ENCODE measurements at places on chromosomes 2 and 18.

- peak; percentile 37 for DNase-seq
Observed at GRCh38 chr2:237732070-237732469, 66.5 kb upstream of the RBM44 start.

DNA sequence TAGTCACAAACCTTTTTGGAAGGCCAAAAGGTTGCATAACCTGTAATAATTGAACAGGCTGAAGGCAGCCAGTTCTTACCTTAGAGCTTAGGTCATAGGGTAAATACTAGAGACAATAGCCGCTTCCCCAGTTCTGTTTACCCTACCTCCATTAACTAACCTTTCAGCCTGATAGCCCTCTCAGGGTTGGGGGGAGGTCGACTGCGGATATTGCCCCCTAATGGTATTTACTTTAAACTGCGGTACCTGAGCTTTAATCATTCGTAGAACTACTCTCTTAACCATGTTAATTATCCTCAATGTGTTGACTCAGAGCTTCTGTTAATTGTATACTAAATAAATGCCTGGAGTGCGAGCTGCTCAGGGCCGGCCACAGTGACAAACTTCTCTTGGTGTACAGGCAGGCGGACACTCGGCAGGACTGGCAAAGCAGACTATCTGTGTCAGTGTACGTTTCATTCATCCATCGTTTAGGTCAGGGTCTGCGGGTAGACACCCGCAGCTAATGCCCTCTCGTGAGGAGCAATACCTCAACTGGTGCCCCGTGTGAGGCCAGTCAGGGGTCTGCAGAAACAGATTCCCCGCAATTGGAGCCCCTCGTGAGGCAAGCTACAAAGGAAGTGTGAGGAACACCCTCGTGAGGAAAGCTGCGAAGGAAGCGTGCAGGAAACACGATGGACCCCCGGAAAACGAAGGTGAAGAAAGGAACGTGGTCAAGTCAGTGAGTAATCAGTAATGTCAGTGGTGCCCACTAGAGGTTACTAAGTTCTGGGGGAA is 115.3 kb upstream of the SCN7A start:
- DNase-seq, result no peak

- no peak for DNase-seq
Observed at GRCh38 chr2:84782717-84783442, 98.0 kb downstream of the TRABD2A start.

DNA sequence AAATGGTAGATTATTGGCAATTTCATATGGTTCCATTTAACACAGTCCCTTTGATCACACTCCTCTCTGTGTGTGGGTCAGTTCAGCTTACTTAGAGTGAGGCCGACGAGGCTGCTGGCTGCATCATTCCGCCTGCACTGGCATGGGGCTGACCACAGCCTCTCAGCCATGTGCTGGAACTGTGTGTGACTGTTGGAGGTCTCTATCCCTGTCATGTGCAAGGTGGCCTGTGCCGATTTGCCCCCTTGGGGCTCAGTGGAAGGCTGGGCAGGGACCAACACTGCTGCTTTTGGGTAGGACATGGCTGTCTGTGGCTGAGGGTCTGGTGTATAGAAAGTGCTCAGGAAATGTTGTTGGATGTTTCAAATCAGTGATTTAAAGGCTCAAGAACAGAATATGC is 454.0 kb upstream of the HS6ST1 start:
- DNase-seq, result no peak

- DNase-seq, result no peak
Observed at GRCh38 chr2:200670313-200670712, 84.5 kb downstream of the AOX1 start.

DNA sequence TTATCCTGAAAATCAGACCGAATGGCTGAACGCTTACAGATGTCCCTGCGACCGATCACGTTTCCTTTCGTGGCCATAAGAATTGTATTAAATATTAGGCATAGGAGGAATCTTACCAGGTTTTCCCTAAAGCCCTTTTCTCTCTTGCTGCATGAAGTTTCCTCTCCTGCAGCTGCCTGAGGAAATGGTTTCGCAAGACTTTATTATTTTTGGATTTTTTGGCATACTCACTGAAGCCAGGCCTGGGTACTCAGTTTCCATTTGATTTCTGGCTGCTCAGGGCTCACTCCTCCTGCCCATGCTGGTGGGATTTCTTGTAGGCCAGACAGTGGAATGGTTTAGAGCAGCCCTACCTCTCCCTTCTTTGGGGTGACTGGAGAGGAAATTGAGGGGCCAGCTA is 114.0 kb downstream of the KLHL29 start:
- no peak for DNase-seq

- no peak for DNase-seq
Observed at GRCh38 chr18:45250479-45250878, 364.8 kb upstream of the SLC14A2 start.

DNA sequence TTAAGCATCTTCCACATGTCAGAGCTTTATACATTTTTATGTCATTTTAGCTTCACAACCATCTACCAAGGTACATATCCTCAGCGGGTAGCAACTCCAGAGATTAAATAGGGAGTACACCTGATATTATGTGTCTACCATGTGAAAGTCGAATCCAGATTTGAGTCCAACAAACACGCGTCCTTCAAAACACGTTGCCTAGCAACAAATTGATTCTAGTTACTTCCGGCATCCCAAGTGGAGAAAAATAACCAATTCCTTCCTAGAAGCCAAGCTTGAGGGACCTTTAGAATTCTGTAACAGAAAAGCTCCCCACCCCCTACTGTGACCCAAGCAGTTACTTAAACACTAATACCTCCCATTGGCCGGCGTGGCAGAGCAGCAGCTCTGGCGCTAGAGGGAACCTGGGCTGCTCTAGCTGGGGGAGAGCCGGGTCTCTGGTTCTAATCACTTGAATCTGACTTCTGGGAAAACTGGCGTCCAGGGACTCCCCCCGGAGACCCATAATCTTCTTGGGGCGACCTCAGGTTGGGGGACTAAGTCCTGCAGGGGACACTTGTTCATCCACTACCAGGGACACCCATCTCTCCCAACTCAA is at the start of gene ERICH2:
Gene ERICH2 (plus strand): TSS at position 371 of the 598 bp plus-strand sequence. CDS start 304 bp downstream, outside the sequence.
- peak; percentile 68 for DNase-seq

- no peak for DNase-seq
Observed at GRCh38 chr2:5985536-5986385, 293.6 kb downstream of the SOX11 start.

DNA sequence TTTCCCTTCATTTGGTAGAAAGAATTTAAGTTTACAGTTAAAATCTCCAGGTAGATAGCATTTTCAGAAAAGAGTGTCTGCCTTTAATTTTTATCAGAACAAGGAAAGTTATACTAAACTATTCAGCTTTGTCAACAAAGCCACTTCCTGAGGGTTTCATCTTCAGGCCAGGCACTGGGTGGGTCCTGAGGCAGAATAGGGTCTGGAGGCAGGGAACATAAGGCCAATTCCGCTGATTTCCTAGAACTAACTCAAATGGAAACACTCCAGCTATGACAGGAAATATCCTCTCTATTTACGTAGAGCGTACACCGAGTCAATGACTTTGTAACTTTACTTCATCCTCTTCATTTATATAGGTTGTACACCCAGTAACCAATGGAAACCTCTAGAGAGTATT is 32.7 kb upstream of the FAM124B start:
- no peak for DNase-seq
